ENCODE measurements at places on chromosomes 3 and 15.

DNA sequence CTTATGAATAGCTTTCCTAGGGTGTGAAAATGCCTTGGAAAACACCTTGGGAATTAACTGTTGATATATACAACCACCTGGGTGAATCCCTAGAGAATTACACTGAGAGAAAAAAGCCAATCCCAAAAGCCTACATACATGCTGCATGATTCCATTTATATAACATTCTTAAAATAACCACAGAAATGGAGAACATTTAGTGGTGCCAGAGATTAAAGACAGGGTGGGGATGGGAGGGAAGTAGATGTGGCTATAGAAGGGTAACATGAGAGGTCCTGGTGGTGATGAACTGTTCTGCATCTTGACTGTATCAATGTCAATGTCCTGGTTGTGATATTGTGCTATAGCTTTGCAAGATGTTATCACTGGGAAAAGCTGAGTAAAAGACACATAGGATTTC is 291.0 kb downstream of the CLSTN2 start:
- DNase-seq, result no peak

DNA sequence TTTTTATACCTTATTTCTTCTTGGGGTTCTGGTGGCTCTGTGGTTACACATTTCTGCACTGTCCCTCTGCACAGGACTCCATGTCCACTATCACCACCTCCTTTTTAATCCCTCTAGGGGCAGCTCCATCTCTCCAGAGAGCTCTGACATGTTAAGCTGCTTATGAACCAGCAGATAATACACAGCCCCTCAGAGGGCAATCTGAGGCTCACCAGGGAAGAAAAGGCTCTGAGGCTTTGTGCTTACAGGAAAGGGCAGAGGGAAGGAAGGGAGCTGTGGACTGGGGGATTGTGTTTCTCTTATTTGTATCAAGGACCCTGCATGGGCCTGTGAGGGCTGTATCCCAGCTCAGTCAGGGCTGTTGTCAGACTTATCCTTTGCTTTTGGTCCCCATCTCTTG is 164.5 kb downstream of the EPHB1 start:
- DNase-seq, result no peak

- DNase-seq, result peak; percentile 28
These were observed 53.7 kb downstream of the RGMA start for GRCh38 chr15:93035092-93035915.

DNA sequence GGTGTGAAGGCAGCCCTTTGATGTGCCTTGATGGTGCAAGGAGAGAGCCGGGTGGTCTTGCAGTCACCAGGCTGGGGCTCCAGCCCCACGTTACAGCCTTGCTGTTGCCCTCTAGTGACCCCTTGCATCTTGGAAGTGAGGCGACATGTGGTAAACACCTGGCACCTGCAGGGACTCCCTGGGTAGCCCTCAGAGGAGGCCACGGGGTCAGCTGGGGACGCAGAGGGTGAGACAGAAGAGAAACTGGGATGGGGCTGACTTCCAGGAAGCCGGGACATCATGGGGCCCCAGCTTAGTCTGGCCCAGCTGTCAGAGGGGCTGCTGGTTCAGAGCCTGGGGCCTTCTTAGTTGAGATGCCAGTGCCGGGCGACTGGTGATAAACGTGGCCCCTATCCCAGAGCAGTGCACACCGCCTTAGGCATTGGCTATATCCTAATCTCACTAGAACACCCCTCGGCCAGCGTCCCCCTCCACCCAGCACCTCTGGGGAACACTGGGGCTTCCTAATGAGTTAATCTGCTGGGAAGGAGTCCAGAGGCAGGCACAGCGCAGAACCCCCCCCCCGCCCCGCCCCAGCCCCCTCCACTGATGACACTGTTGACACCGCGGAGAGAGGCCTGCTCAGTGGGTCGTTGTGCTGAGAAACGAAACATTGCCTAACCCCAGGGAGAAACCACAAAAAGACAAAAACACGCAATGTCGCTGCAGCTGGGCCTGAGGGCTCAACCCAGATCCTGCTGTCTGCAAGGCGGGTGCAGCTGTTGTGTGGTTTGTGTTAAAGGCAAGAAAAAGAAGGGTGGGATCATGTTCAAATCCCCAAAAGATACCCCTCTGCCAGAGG is 60.5 kb upstream of the KLF13 start:
- DNase-seq, result peak; percentile 36

GRCh38 chr3:123334056-123334455 is 114.8 kb downstream of the ADCY5 start:
- no peak for DNase-seq

DNA sequence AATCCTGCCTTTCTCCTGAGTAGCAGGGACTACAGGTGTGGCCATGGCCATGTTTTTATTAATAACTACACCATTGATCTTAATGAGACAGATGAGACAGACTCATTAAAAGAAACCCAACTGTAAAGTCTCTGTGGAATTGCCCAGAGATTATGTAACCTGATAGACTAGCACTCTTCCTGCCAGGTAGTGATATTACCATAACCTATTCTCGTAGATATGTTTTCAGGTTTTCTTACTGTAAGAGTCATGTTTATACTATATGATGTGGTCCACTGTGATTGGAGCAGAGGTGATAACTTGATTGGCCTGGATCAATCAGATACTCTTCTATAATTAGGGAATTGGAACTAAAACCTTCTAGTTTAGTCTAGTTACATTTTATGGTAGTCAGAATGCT is 93.7 kb downstream of the NFKBIZ start:
- DNase-seq, result no peak

- no peak for DNase-seq
These were observed 181.2 kb downstream of the NECTIN3 start for GRCh38 chr3:111252779-111253178.

DNA sequence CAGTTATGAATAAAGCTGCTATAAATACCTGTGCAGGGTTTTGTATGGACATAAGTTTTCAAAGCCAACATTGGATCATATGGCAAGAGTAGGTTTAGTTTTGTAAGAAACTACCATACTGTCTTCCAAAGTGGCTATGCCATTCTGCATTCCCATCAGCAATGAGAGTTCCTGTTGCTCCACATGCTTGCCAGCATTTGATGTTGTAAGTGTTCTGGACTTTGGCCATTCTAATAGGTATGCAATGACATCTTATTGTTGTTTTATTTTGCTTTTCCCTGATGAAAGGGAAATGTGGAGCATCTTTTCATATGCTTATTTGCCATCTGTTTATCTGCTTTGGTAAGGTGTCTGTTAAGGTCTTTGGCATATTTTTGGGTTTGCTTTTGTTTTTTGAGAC is 22.2 kb upstream of the BLM start:
- no peak for DNase-seq

DNA sequence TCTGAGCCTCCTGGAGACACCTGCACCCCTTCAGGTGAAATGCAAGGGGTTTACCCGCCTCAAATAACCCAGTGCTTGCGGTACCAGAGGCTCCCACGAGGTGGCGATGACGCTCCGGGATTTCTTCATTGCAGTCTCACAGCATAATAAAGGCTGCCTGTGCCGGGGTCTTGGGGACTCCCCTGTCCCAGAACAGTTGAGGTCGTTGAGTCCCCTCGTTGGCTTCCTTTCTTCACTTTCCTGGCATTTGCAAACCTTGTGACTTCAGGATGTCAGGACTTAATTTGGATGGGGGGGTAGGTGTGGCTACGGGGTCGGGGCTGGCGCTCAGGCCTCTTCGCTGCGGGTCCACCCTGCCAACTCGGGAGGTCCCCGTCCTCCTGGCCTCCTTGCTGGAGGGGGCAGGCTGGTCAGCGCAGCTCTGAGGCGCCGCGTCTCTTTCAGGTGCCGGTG is 1.3 kb downstream of the GNAT1 start:
- peak; percentile 51 for DNase-seq

DNA sequence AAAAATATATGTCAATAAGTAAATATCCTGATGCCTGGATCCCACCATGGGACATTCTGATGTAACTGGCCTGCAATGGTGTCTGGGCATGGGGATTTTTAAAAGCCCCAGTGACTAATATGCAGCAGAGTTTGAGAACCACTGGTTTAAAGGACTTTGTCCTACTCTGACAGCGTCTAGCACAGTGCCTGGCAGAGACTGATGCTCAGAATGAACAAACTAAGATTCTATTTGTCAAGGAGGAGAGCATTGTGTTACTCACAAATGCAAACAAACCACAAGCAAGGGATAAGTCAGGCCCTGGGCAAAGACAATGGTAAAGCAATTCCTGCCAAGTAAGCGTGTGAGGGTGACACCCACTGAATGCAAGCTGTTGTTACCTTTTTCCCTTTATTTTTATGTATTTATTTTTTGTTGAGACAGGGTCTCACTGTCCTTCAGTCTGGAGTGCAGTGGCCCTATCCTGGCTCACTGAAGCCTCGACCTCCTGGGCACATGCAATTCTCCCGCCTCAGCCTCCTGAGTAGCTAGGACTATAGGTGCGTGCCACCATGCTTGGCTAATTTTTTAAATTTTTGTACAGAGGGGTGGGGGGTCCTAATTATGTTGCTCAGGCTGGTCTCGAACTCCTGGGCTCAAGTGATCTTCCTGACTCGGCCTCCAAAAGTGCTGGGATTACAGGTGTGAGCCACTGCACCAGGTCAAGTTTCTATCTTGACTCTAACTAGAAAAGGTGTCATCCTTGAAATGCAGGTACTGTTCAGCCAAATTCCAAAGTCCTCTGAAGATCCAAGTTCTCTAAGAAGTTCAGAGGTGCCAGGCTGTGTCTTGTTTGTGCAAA is 909 bp upstream of the GPD1L start:
- DNase-seq, result no peak

DNA sequence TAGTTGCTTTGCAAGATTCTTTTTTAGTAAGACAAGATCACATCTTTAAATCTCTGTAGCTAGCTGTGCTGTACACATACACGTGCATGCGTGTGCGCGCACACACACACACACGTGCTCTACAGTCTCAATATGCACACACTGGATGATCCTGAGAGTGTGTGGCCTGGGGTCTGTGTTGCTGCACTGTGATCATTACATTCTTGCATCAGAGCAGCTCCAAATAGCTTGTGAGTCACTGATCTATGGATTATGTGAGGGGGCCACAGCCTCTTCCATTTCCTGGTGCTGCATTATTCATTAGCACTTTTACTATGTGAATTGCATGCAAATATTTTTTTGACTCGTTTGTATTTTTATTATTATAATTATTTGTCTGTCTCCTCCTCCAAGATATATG is 34.6 kb downstream of the MCTP2 start:
- no peak for DNase-seq

GRCh38 chr3:76134166-76134565 is 348.8 kb upstream of the ZNF717 start:
- no peak for DNase-seq

- no peak for DNase-seq
These were observed 29.1 kb downstream of the SCG5 start for GRCh38 chr15:32670623-32671022.

DNA sequence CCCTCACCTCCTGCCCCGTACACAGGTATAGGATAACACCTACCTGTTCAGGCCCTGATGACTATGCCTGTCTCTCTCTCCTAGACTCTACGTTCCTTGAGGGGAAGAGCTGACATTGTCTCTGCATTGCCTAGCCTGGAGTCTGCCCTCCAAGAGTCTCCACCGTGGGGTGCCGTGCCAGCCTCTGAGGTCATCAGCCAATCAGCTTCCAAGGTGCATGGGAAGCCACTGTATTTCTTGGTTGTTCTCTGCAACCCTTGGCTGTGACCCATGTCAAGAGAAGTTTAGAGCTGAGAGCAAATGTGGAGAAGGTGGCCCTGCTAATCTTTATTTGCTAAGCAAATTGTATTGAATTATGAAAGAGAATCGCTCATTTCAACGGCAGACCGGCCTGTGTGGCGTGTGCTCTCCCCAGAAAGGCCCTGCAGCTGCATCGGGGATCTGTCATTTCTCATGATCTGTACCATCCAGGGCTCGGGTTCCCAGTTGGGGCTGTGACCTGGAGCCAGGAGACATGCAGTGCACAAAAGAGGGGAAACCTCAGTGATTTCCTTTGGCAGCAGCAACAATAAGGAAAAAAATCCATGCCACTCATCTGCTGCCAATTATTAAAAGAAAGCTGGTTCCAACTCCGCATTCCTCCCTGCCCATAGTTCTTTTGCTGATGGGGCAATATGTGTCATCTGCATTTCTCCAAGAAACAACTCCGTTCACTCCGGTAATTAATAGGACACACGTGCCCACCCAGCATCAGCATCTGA is 182.2 kb downstream of the MEGF11 start:
- DNase-seq, result no peak

DNA sequence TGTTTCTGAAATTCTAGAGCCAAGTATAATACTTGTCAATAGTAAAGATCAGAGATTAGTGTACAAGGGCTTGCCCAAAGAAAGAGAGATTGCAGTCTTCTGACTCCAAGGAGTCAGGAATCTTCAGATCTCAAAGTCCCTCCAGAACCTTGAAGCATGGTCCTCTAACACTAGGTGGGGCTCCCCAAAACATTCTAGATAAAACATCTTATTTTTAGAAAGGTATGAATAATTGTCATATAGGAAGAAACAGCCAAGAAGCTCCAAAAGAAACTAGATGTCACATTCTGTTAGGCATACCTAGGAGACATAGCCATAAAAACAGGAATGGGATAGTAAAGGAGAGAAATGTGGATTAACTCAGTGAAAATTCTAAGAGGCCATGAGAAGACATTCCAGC is 10.7 kb downstream of the MUC13 start:
- no peak for DNase-seq

DNA sequence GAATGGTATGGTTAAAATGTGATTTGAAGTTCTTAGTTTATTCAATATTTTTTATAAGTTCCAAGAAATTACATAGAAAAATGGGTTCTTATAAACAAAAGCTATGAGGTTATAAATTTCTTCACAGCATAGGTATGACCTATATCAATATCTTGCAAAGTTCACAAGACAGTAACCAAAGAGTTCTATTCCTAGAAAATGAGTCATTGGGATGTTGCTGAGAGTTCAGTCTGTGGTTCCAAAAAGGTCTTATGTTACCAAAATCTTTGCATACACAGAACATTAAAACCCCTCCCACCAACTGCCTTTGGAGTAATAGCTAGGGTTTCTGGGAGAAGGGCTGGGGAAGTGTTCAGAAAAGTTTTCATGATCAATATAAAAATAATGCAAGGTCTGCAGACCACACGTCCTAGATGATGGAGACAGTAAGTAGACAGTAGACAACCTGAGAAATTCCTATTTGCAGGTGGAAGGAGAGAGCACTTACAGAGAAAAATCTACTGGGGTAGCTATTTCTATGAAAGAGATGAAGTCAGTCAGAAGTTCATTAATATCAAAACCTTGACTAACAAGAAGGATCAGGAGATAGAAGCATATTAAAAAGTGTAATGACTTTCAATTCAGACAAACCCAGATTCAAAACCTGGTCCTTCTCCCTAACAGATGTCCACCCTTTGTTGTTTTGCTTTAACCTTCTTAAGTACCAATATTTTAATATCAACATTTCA is 279.3 kb downstream of the KCNH8 start:
- no peak for DNase-seq

GRCh38 chr3:195388380-195388779 is 54.4 kb downstream of the ACAP2 start:
- no peak for DNase-seq

Data from breast epithelium (tissue), 4 donors.